ENCODE measurements at places on chromosomes 11 and 22. TPM values are rescaled to one million over a fixed set of nuclear protein-coding genes. Genes with fewer than 3 reads are reported as not detected.

DNA sequence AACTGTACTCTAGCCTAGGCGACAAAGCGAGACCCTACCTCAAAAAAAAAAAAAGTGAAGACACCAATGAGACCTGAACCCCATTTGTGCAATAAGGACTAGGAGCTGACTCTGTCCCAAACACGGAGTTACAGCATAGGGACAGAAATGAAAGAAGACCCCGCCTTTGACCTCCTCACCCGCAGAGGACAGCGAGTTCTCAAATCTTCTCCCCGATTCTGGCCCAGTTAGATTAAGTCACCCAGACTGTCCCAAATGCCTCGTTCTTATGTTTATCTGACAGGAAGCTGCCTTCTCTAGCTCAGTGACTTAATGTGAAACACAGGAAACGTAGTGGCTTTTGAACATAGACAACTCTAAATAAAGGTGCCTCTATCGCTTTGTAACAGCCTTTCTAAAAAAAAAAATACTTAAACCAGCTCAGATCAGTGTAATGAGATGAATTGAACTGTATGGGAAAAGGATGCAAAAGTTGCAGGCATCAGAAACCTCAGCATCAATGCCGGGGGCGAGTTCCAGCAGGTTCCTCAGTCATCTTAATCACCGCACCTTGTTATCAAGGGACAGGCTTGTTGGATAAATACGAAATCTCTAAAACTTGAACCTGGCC, 10.6 kb downstream of the MYH9 start:
- DNase-seq, result no peak

- DNase-seq, result no peak
Measured at GRCh38 chr11:125609545-125609944, 15.4 kb upstream of the CHEK1 start.

The GSTT2B gene
- 13.1 TPM for total RNA-seq

The LGR4 gene
- 8.1 TPM for total RNA-seq

The CDC42BPG gene
- total RNA-seq, result under 0.01 TPM
